Ascending aorta (tissue), 2 donors: ENCODE measurements at places on chromosomes 1 and 21. TPM values are rescaled to one million over a fixed set of nuclear protein-coding genes. Genes with fewer than 3 reads are reported as not detected.

The AIRE gene
- total RNA-seq = 0.75 TPM

The NBL1 gene
- 157 TPM for total RNA-seq

The MROH9 gene
- total RNA-seq = not detected

DNA sequence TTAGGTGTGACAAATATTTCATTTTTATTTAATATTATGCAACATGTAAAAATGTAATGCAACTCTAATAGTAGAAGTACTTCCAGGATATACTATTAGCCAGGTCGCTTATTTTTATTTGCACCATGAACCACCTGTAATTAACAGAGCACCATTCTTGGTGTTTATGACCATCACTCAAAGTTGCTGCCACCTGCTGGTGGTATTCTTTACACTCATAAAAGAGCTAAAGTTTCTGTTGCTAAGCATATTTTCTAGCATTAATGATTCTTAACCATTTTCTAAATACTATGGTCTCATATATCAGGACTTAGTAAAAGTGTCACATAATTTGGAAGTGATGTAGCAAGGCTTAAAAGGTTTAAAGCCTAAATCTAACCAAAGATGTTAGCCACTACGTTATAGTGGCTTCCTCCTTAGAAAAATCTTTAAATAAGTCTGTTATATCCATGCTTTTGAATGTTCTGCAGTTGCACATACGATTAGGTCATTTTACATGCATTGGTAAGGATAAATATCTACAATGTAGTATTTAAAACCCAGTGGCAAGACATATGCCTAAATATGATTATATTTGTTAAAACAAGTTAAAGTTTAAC lies 244.5 kb downstream of the NEGR1 start:
- DNase-seq = no peak

GRCh38 chr1:200963076-200963475 lies 60.4 kb downstream of the KIF21B start:
- DNase-seq = no peak

DNA sequence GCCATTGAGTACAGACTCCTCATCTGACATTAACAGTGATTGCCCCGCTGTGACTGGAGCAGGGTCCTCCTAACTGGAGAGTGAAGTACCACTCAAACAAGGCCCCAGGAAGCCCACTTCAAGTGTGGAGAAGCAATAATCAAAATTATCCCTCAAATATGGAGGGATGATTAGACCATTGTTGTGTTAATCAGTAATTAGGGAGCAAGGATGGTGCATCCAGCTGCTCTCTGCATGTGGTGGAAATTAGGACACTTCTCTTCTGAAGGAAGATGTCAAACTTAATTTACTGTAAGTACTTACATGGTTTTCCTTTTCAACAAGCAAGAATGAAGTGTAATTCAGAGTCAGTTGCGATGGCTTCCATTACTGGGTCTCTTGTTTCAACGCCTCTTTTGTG lies 3.4 kb upstream of the ZP4 start:
- DNase-seq = no peak

GRCh38 chr1:199678771-199679170 lies 348.7 kb upstream of the NR5A2 start:
- no peak for DNase-seq

DNA sequence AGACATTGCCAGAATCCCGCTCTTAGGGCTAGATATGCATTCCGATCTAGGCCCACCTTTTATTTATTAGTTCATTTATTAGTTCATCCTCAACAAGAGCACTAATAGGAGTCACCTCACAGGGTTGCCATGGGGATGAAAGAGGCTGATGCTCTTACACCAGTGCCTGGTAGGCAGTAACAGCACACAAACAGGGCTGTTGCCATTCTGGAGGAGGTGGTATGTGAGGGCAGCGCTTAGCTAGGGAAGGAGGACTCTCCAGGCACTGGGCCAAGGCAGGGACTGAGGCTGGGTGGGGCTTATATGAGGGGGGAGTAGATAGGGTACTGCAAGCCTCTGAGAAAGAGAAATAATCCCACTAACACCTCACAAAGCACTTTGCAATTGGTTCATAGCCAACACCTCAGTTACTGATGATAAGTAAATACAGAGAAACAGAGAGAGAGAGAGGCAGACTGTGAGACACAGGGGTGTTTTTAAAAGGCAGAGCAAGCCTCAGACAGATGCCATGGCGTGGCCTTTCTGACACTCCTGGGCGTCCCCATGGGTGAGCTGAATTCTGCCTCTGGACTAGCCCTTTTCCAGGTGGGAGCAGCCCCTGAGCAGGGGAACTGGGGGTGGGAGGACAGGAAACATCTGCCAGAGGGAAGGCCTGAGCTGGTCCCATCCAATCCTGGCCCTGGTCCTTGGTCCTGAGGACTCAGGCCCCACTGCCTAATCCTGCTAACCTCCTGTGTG lies 5.9 kb downstream of the FCGR2A start:
- DNase-seq = no peak

- no peak for DNase-seq
Observed at GRCh38 chr1:204150702-204151551, 917 bp downstream of the ETNK2 start.
